ENCODE measurements at places on chromosomes 16 and 17.

DNA sequence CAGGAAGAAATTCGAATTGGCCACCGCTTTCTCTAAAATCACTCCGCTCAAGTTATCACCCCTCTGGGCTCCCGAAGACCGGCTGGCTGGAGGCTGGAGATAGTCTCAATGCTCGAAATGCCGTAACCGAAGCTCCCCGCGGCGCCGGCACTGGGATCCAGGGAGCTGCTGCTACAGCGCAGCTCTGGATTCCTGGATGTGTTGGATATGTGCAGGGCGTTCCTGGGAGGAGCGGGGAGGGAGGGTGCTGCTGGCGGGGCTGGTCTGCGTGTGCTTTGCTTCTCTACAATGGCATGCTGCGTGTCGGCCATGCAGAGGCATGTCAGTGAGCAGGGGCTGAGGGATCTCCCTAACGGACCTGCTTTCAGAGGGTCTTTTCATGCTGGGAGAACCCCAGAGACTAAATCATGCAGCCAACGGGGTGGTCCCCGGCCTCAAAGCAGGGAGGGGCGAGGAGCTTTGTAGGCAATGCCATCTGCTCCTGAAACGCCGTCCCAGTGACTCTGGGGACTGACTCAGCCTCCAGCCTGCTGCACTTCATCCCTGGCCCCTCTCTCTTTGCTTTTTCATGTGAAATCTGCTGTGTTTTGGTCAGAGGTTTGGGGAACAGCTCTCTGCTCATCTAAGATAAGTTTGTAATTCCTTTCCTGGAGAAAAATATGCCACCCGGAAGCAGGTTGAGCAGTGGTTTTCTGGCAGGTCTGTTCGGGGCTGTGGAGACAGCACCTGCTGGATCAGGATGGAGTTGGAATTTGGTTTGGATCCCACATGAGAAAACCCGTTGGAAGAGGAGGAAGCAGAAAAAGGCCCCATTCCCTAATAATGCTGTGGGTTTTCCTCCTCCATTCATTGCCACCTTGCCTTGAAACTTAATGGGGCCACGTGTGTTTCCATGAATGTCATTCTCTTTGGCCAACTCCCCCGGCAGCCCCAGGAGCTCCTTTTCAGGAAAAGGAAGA, 311.4 kb downstream of the SEC14L1 start:
- peak overlapping the region; percentile 41 for H3K4me3 ChIP-seq
- peak overlapping the region; percentile 71 for H3K27ac ChIP-seq
- no peaks in the 10 kb centered on the region for H3K27me3 ChIP-seq

GRCh38 chr17:49779739-49780231, 8.7 kb upstream of the KAT7 start:
- no peak overlapping the region for H3K4me3 ChIP-seq
- peak; percentile 78 for DNase-seq
- peaks cover 16% of the 10 kb centered on the region for H3K4me1 ChIP-seq
- no peaks in the 10 kb centered on the region for H3K27me3 ChIP-seq

DNA sequence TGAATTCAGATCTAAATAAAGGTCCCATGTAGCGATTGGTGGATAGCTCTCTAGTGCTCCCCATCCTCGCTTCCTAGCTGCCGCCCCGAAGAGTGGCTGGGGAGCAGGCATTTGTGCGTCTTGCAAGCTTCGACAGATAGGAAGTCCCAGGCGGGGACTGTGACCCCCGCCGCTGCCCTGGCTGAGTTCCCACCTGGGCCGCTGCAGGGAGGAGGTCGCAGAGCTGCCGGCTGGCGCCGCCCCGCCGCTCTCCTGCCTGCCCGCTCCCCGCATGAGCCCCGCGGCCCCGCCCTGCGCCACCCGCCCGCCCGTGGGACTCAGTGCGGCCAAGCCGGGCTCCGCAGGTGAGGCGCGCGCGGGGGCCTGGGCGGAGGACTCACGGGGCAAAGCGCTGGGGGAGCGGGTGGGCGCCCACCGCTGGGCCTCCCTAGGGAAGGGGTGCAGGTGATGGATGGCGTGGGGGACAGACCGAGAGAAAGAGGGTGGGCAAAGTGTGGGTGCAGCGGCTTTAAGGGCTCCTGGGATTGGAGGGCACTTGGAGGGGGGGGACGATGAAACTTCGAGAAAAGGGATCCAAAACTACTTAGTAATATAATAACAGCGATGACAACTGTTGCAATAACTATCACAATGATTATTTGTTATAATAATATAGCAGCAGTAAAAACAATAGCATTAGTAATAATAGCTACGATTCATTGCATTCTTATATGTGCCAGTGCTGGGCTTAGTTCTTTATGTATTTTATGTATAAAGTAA, at the start of gene OTOA:
Gene OTOA, plus strand, starts transcription at position 80 of the 759 bp plus-strand sequence. CDS start 14,547 bp downstream, outside the sequence.
- DNase-seq = no peak
- H3K4me1 ChIP-seq = no peaks in the 10 kb centered on the region
- no peaks in the 10 kb centered on the region for H3K36me3 ChIP-seq
- H3K27ac ChIP-seq = no peak within 1 kb of the TSS

DNA sequence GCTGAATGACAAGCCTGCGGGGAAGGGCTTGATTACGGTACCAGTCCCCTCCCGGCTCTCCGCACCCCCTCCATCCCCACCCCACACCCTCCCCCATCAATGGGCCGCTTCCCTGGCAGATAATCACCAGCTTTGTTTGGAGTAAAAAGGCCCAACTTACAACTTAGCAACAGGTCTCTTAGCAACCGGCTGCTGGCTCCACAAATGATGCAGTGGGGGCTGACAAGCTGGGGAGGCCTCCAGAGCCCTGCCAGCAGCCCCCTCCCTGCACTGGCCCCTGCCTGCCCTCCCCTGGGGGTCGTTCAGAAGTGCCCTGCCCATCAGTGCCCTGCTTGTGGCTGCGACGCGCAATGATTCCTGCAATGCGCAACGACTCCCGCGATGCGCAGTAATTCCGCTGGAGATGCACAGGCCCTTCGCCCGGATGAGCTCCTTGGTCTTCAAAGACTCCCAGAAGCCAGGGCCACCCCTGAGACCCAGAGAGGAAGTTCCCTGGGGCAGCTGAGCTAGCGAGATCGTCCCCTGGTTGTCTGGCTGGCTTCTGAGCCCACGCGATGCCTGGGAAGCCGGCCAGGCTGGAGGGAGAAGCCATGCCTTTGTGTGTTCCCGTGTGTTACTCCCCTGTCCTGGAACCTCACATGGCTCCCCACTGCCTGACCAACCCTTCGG, 23.3 kb downstream of the CPNE2 start:
- no peak for DNase-seq
- H3K4me3 ChIP-seq = no peak overlapping the region
- H3K27ac ChIP-seq = no peak overlapping the region
- no peaks in the 10 kb centered on the region for H3K27me3 ChIP-seq
- H3K36me3 ChIP-seq = no peaks in the 10 kb centered on the region

- no peaks in the 10 kb centered on the region for H3K36me3 ChIP-seq
- no peak for DNase-seq
- H3K27me3 ChIP-seq = peaks cover 22% of the 10 kb centered on the region
- H3K27ac ChIP-seq = no peak overlapping the region
Measured at GRCh38 chr17:67520252-67520906, 143.3 kb downstream of the PITPNC1 start.

GRCh38 chr17:77479372-77480198, 338.8 kb downstream of the SEC14L1 start:
- no peaks in the 10 kb centered on the region for H3K27me3 ChIP-seq
- no peak for DNase-seq
- peaks cover 24% of the 10 kb centered on the region for H3K36me3 ChIP-seq
- H3K27ac ChIP-seq = no peak overlapping the region
- no peak overlapping the region for H3K4me3 ChIP-seq

DNA sequence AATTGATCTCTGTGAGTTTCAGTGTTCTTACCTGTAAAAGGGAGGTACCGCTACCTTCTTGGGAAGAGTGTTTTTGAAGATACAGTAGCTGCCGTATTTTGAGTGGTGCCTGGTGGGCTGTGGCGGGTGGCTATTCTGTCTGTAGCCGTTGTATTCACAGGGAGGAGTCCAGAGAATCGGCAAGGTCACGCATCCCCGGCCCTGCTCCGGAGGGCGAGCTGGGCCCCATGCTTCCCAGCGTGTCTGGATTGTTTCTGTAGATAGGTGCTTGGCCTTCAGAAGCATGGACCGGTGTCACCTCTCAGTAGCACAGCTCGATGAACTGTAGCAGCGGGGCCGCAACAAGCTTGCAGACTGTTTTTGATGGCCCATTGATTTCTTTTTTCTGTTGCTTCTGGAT, 295.6 kb downstream of the CPPED1 start:
- H3K27me3 ChIP-seq = peaks cover 65% of the 10 kb centered on the region
- no peaks in the 10 kb centered on the region for H3K36me3 ChIP-seq
- no peaks in the 10 kb centered on the region for H3K4me1 ChIP-seq
- no peak overlapping the region for H3K4me3 ChIP-seq
- no peak overlapping the region for H3K27ac ChIP-seq
- no peak for DNase-seq

GRCh38 chr16:24499193-24499814, 40.1 kb upstream of the RBBP6 start:
- H3K4me1 ChIP-seq = no peaks in the 10 kb centered on the region
- no peak overlapping the region for H3K4me3 ChIP-seq
- no peaks in the 10 kb centered on the region for H3K36me3 ChIP-seq
- H3K27me3 ChIP-seq = peaks cover 10% of the 10 kb centered on the region
- peak; percentile 71 for DNase-seq

- no peaks in the 10 kb centered on the region for H3K27me3 ChIP-seq
- peaks cover 23% of the 10 kb centered on the region for H3K4me1 ChIP-seq
- no peaks in the 10 kb centered on the region for H3K36me3 ChIP-seq
- peak; percentile 89 for DNase-seq
- peak overlapping the region; percentile 60 for H3K4me3 ChIP-seq
Measured at GRCh38 chr17:8220783-8221662, 10.6 kb upstream of the AURKB start.

DNA sequence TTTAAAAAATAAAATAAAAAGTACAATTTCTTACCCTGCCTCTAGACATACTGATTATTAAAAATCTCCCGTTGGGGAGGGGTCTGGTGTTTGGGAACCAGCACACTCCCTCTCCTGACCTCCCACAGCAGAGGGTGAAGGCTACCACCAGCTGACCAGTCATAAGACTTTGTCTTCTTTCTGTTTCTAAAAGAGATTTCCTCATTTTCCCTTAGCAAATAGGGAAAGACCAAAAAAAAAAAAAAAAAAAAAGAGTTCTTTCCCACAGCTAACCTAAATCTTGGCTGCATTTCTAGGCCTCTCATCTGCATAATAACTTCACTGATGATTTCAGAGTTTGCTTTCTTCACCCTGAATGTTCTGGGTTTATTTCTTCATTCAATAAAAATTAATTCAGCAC, 30.3 kb downstream of the CDK5RAP3 start:
- DNase-seq = no peak
- H3K36me3 ChIP-seq = no peaks in the 10 kb centered on the region
- peaks cover 20% of the 10 kb centered on the region for H3K4me1 ChIP-seq
- no peak overlapping the region for H3K27ac ChIP-seq

GRCh38 chr17:79251824-79252223, 177.2 kb downstream of the ENGASE start:
- no peaks in the 10 kb centered on the region for H3K4me1 ChIP-seq
- DNase-seq = no peak
- no peak overlapping the region for H3K4me3 ChIP-seq
- H3K27ac ChIP-seq = no peak overlapping the region

- peaks cover 27% of the 10 kb centered on the region for H3K27me3 ChIP-seq
- no peaks in the 10 kb centered on the region for H3K4me1 ChIP-seq
- no peak for DNase-seq
- H3K27ac ChIP-seq = no peak overlapping the region
- H3K36me3 ChIP-seq = no peaks in the 10 kb centered on the region
Measured at GRCh38 chr17:27873746-27874145, 19.4 kb downstream of the LYRM9 start.

- no peaks in the 10 kb centered on the region for H3K4me1 ChIP-seq
- peaks cover 50% of the 10 kb centered on the region for H3K36me3 ChIP-seq
- H3K4me3 ChIP-seq = no peak overlapping the region
- H3K27ac ChIP-seq = no peak overlapping the region
Measured at GRCh38 chr17:49699966-49700575, 7.7 kb downstream of the SLC35B1 start.

- DNase-seq = peak; percentile 60
- peaks cover 9% of the 10 kb centered on the region for H3K4me1 ChIP-seq
Measured at GRCh38 chr17:1627182-1627981, 1.3 kb downstream of the SLC43A2 start.

GRCh38 chr16:68235887-68236136, at the start of gene ESRP2:
ESRP2 (minus strand) TSS chr16:68236127; CDS start chr16:68236045, 82 bp downstream.
- no peak within 1 kb of the TSS for H3K27ac ChIP-seq
- DNase-seq = no peak
- H3K36me3 ChIP-seq = peaks cover 10% of the 10 kb centered on the region
- H3K4me3 ChIP-seq = no peak within 1 kb of the TSS

- no peak overlapping the region for H3K27ac ChIP-seq
- DNase-seq = no peak
- no peak overlapping the region for H3K4me3 ChIP-seq
- no peaks in the 10 kb centered on the region for H3K27me3 ChIP-seq
- H3K36me3 ChIP-seq = peaks cover 8% of the 10 kb centered on the region
Measured at GRCh38 chr17:48612854-48613691, 2.0 kb downstream of the HOXB8 start.

DNA sequence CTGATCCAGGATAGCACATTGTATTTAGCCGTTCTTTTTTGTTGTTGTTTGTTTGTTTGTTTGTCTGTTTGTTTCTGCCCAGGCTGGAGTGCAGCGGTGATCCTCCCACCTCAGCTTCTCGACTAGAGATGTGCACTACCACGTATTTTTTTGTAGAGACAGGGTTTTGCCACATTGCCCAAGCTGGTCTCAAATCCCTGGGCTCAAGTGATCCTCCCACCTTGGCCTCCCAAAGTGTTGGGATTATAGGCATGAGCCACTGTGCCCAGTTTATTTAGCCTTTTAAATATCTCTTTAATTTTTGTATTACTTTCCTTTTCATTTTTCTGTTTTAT, 9.2 kb upstream of the NLRC5 start:
- H3K4me1 ChIP-seq = no peaks in the 10 kb centered on the region
- peaks cover 66% of the 10 kb centered on the region for H3K27me3 ChIP-seq
- no peaks in the 10 kb centered on the region for H3K36me3 ChIP-seq
- H3K4me3 ChIP-seq = no peak overlapping the region
- no peak for DNase-seq
- H3K27ac ChIP-seq = no peak overlapping the region

- H3K27me3 ChIP-seq = peaks cover 15% of the 10 kb centered on the region
- H3K4me1 ChIP-seq = no peaks in the 10 kb centered on the region
- no peak for DNase-seq
Measured at GRCh38 chr16:67301080-67301782, 21.9 kb downstream of the PLEKHG4 start.

- no peaks in the 10 kb centered on the region for H3K27me3 ChIP-seq
- no peaks in the 10 kb centered on the region for H3K36me3 ChIP-seq
- no peak for DNase-seq
- no peak overlapping the region for H3K4me3 ChIP-seq
- H3K27ac ChIP-seq = no peak overlapping the region
Measured at GRCh38 chr17:63173450-63173849, 207.4 kb downstream of the TANC2 start.

GRCh38 chr16:17509194-17509593, 38.4 kb upstream of the XYLT1 start:
- H3K4me1 ChIP-seq = no peaks in the 10 kb centered on the region
- H3K4me3 ChIP-seq = no peak overlapping the region
- H3K27ac ChIP-seq = no peak overlapping the region

GRCh38 chr16:75789237-75789636, 62.9 kb upstream of the CPHXL start:
- H3K4me1 ChIP-seq = no peaks in the 10 kb centered on the region
- H3K27me3 ChIP-seq = no peaks in the 10 kb centered on the region
- no peak overlapping the region for H3K4me3 ChIP-seq
- no peaks in the 10 kb centered on the region for H3K36me3 ChIP-seq

All from K562 (cell line).